A549 treated with Mapracorat at 1 μM for 4 hours (cell line): ENCODE measurements at places on chromosomes 5 and 9. TPM values are rescaled to one million over a fixed set of nuclear protein-coding genes. Genes with fewer than 3 reads are reported as not detected.

Gene QRFP
- not detected in 5 replicates for total RNA-seq

Gene RELL2
- total RNA-seq = 3.5 to 5.4 TPM (median 4.5 TPM) in 5 replicates

Gene SH3PXD2B
- 16.3 to 19.6 TPM (median 18.4 TPM) in 5 replicates for total RNA-seq

Gene TRMT10B
- 4.9 to 7.0 TPM (median 5.7 TPM) in 5 replicates for total RNA-seq

Gene CRHBP
- total RNA-seq = 0.13 TPM in 1 of 5 replicates, not detected in the others

Gene KLHL9
- total RNA-seq = 14.0 to 19.9 TPM (median 18.3 TPM) in 5 replicates

Gene SUSD3
- 0.56 to 1.6 TPM (median 0.66 TPM) in 5 replicates for total RNA-seq

Gene SPRY4
- 7.6 to 9.5 TPM (median 8.4 TPM) in 5 replicates for total RNA-seq

Gene LCN1
- total RNA-seq = not detected in 5 replicates

Gene PROB1
- total RNA-seq = 0.15 to 0.29 TPM (median 0.22 TPM) in 5 replicates

Gene GRXCR2
- total RNA-seq = not detected in 5 replicates

Gene CSF1R
- total RNA-seq = 0.10 to 0.20 TPM (median 0.18 TPM) in 5 replicates

Gene ECSCR
- not detected in 5 replicates for total RNA-seq

Gene DIPK1B
- total RNA-seq = 5.8 to 9.8 TPM (median 8.7 TPM) in 5 replicates

Gene C5orf58
- not detected in 5 replicates for total RNA-seq

Gene TRPM6
- total RNA-seq = 1.7 to 2.0 TPM (median 1.9 TPM) in 5 replicates

Gene EDIL3
- 0.13 to 0.38 TPM (median 0.21 TPM) in 5 replicates for total RNA-seq

Gene SPATA31D4
- total RNA-seq = not detected in 5 replicates

Gene ENTREP1
- total RNA-seq = 0.50 to 0.88 TPM (median 0.60 TPM) in 5 replicates

Gene TMC1
- total RNA-seq = 0.03 to 0.10 TPM in 2 of 5 replicates, not detected in the others

Gene TMEM8B
- total RNA-seq = 2.0 to 4.0 TPM (median 3.5 TPM) in 5 replicates

Gene MYMK
- not detected in 5 replicates for total RNA-seq

Gene SIMC1
- 12.1 to 15.5 TPM (median 14.3 TPM) in 5 replicates for total RNA-seq

Gene NEK6
- 50.7 to 74.7 TPM (median 67.2 TPM) in 5 replicates for total RNA-seq

Gene DMRTA1
- total RNA-seq = 0.58 to 0.83 TPM (median 0.70 TPM) in 5 replicates

Gene ADAM19
- 9.5 to 12.9 TPM (median 11.9 TPM) in 5 replicates for total RNA-seq

Gene TBC1D13
- 19.9 to 20.9 TPM (median 20.6 TPM) in 5 replicates for total RNA-seq
